ENCODE measurements at places on chromosomes 1 and 21. TPM values are rescaled to one million over a fixed set of nuclear protein-coding genes. Genes with fewer than 3 reads are reported as not detected.

Gene APOBEC4
- 2.9 TPM for total RNA-seq

Gene HSD3B1
- total RNA-seq = not detected

Gene TFAP2E
- 1.6 TPM for total RNA-seq

DNA sequence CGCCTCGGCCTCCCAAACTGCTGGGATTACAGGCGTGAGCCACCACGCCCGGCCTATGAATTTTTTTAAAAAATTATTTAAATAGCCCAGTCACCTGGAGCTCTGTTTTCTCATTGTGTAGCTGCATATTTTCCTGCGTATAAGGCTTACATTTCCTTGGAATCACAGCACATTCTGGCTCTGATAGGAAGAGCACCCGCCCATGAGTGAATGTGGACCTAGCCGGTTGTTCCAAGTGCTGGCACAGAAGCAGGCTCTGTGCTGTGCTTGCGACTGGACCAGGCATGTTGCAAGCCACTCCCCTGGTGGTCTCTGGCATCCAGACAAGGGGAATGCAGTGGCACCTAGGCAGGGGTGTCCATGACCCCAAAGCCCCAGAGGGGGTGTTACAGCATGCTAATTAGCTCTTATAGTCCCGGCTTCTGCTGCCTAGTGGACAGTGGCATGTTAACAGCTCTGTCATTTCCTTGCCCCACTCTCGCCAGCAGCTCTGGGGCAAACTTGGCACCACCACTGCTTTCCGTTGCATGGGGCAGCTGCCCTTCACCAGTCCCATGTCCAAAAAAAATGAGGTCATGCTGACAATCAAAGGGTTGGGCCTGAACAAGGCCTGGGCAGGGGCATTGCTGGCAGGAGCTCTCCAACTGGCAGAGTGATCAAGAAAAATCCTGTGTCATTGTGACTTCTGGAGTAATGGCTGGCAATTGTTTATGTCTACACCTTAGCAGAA is 5.2 kb upstream of the VTCN1 start:
- DNase-seq = no peak

DNA sequence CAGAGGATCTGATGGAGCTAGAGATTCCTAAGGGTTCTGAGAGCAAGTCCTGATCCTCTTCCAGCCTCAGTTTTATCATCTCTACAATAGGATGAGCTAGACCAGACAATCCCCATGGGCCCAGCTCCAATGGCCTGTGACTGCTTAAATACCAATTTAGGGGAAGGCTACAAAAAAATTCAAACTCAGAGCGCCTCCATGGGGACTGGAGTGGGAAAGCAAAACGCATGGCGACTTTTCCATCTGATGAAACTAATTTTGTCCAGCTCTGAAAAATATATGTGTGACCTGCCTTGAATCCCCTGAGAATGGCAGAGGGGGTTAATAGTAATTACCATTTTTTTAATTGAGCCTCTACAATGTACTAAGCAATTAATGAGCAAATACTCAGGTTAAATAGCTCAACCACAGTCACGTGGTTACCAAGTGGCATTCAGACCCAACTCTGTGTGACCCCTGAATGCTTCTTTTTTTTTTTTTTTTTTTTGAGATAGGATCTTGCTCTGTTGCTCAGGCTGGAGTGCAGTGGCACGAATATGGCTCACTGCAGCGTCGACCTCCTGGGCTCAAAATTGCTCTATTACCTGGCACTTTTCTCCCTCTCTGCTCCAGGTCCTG is 8.4 kb downstream of the EXTL1 start:
- no peak for DNase-seq

Measured in upper lobe of left lung (tissue), 6 donors.